Activated T-cell treated with anti-CD3 and anti-CD28 coated beads, Interleukin-2, amount 50 U/mL, for 24 hours (primary cell): ENCODE measurements at places on chromosomes 16 and 17.

GRCh38 chr16:9798952-9799580 lies 383.2 kb downstream of the GRIN2A start:
- DNase-seq: no peak

DNA sequence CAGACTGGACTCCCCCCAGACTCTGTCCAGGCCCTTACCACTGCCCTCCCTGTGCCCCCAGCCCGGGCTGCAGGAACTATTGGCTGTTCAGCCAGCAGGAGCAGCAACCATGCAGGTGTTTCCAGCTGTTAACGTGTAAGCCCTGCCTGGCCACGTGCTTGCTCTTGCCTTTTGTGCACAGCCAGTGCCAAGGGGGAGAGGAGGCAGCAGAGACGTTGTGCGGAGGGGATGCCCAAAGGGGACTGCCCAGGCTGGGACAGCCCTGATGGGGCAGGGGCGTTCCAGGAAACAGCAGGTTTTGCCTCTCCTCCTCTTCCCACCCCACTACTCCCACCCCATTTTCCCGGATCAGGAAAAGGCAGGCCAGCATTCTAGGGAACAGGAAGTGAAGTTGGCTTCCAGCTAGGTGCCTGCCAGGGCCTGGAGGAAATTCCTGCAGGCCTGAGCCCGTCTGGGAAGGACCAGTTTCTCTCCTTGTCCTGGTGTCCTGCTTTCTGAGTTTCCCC lies 16.7 kb upstream of the LASP1NB start:
- no peak for DNase-seq

- no peak for DNase-seq
Observed at GRCh38 chr16:55279598-55279997, 44.4 kb upstream of the IRX6 start.

DNA sequence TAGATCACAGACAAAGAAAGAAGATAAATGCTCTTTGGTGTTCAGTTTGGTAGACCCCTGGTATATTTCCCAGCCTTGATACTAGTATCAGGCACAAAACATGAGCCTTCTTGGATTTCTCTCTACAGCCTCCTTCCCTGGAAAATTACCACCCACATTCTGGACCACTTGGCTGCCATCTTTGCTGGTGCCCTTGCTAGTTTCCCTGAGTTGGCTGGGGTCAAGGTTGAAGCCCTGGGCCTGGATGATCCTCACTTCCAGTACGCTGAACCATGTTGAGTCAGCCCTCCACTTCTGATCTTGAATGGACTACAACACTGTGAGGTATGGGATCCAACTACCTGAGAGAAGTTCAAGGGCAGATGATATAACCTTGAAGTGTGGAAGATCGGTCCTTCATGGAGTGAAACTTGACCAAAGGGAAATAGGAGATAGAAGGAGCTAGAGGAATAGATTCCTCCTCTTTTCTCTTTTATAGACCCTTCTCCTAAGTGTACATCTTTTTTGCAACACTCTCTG lies 501.4 kb downstream of the TMEM114 start:
- DNase-seq: no peak

- DNase-seq: no peak
Observed at GRCh38 chr16:22634954-22635353, 124.3 kb downstream of the NPIPB5 start.

DNA sequence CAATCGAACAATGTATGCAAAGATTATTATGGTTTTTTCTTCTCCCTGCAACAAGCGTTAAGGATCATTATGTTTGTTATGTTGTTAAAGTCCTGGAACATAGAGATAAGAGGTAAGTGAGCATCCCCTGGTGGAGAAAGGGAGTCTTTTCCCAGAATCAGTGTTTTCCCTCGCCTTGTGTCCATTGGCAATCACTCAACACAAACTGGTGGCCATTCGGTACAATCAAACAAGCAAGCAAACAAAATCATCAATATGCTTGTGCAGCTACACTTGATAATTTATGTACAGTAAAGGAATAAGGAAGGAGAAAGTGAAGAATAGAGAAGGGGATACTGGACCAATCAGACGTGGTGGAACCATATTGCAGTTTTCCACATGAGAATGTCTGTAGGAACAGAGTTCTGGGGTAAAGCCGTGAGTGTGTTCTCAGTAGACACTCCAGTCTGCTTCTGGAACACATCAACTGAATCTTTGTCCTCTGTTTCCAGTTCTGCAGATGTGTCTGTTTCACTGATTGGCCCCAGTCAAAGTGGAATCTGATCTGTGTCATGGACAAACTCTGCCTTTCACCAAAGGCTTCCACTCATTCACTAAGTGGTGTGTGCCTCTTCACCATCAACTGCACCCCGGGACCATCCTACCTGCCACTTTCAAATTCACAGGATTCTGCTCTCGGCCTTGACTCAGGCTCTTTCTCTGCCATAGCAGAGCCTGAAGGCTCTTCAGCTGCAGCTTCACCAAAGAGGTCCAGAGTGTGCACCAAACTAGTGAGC lies 169.5 kb downstream of the AHSP start:
- no peak for DNase-seq

GRCh38 chr17:74998783-74999182 lies 11.4 kb downstream of the CDR2L start:
- DNase-seq: no peak

DNA sequence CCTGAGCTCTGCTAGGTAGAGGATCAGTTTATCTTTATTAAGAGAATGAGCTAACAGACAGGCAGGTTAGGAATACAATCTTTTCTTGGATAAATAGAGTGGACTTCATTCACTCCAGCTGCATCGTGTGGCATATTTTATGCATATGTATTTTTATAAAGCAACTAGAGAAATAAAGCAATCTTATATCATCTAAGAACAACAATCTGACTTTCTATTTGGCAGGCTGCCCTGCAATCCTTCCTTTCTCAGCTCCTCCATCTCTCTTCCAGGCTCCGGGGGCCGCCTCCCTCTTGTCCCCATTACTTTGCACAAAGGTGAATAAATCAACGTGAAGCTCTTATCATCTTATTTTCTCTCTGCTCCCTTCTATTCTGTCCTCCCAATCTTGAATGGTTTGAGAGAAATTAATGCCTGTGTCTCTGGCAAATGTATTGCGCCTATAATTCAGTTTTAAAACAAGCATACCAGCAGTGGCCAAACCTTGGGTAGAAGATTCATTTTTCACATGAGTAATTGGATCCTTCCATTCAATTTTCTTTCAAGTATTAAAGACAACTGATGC lies 64.5 kb downstream of the HS3ST3A1 start:
- DNase-seq: no peak

DNA sequence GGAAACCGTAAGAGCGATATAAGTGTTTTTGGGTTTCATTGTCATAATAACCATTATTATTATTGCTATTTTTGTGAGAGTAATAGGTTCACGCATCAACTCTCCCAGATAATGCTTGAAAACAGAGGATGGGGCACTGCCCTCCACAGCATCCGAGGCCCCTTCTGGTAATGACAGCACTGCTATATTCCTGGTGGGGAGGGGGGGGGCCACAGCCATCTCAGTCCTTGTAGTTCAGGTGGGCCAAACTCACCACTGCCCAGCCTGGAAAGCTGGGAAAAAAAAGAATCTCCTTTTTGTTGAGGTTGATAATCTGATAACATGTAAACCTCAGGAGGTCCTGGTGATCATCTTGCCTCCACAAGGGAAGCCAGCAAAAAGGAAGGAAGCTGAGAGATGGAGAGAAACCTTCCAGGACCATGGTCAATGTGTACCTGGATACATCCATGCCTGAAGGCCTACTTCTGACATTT lies 706 bp downstream of the C16orf95 start:
- no peak for DNase-seq

GRCh38 chr17:49292901-49293300 lies 62.3 kb upstream of the PHOSPHO1 start:
- DNase-seq: no peak

GRCh38 chr17:36111068-36111490 lies 7.5 kb downstream of the CCL4 start:
- DNase-seq: no peak

DNA sequence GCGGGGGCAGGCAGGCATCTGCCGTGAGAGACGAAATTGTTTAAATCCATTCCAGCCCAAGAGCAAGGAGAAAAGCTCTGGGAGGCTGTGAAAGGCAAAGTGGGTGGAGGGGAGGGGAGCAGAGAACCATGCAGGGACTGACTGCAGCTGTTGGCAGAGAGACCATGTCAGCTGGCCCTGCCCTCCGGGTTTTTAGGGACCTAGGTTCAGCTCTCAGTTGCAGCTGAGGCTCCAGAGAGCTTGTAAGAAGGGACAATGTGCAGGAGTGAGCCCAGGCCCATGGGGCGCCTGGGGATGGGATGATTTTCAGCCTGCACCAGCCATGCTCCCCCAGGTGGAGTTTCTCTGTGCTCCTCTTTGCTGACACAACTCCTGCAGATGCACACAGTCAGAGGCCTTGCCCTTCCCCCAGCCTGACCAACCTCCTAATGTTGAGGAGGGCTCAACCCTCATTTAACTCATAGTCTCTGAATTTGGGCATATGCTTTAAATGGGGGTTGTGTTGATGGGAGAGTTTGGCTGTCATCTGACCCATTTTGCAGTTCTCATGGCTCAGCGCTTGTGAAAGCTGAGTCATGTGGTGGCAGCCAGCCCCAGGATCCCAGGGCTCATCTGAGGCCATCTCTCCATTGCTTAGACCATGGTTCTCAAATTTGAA lies 70.9 kb downstream of the PLXDC1 start:
- no peak for DNase-seq

DNA sequence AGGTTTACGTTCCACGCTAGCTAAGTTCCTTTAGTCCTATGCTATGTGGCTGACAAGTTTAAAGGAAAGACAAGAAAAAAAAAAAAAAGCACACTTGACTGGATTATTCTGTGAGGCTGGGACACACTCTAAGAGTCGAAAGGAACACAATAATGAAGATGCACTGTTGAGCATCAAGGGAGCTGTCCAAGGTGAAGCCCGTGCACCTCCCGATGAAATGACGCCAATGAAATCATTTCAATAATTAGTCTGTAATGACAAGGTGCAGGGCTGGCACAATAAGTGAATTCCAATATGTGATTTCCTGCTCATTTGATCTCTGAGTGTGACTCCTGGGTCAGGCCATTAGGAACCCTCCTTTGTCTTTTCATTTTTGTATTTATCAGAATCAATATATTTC lies 232.9 kb downstream of the CDH13 start:
- DNase-seq: no peak

- no peak for DNase-seq
Observed at GRCh38 chr16:29315916-29316517, 90.5 kb downstream of the NPIPB11 start.
